ENCODE measurements at places on chromosomes 3 and 15.

GRCh38 chr3:107392549-107393165 is 15.4 kb downstream of the CCDC54 start:
- DNase-seq = no peak

DNA sequence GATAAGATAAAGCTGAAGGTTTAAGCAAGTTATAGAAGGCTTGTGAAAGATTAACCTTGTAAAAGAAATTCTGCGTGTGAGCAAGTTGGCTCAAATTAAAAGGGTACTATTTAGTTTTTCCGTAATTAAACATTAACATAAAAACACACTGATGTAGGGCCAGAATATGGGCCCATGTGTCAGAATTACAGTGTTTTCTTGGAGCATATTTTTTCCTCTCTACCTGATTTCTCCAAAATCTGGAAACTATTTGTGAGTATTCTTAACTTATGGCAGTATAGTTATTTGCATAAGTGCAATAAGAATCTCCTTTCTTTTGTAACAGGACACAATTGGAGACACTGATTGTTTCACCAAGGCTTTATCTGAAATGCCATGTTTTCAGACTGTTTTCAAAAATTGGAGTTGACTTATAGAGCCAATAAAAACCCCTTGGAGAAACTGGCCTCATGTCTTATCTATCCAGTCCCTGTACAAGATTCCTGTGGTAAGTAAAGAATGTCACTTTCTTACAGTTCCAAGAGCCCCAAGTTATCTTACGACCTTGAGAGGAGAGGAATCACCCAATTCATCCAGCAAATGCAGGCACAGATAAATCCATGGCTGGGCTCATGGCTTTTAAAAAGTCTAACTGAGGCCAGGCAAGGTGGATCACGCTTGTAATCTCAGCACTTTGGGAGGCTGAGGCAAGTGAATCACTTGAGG is 47.8 kb upstream of the P2RY1 start:
- DNase-seq = no peak

- DNase-seq = no peak
Observed at GRCh38 chr15:73919706-73920105, 6.6 kb upstream of the LOXL1 start.

DNA sequence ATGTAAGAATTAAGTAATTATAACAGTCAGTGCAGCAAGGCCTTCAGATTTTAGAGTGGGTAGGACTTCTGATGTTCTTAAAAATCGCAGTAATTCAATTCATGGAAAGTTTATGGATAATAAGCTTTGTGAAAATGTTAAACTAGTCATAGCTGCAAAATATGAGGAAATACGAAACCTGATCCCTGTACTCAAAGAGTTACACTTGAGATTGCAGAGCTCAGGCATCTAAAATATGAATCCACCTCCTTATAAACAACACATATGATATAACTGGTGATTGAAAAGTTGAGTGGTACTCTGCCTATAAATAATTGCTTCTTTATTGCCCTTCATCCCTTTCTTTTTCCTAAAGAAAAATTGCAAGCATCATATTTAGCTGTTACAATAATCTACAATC is 473.3 kb downstream of the OTOL1 start:
- DNase-seq = no peak

GRCh38 chr15:40333922-40334492 is 6.7 kb downstream of the CCDC9B start:
- DNase-seq = no peak

GRCh38 chr15:66841953-66842681 is 140.1 kb downstream of the SMAD6 start:
- DNase-seq = no peak
